ENCODE measurements at places on chromosomes 16 and 17.

- peak; percentile 1 for DNase-seq
Measured at GRCh38 chr16:49599704-49600103, 226.1 kb downstream of the C16orf78 start.

DNA sequence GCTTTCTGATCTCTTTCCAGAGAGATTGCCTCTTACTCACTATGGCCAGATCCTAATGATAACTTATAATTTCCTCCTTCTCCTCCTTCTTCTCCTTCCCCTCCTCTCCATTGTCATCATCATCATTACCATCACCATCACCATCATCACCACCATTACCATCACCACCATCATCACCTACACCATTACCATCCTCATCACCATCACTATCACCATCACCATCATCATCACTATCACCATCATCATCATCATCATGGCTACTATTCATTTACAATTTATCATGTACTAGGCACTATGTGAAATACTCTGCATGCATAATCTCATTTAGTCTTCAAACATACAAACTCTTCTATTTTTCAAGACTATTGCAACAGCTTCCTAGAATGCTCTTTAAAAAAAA lies 540.9 kb upstream of the C16orf82 start:
- no peak for DNase-seq

GRCh38 chr17:6456914-6457687 lies 12.8 kb downstream of the PIMREG start:
- peak; percentile 69 for DNase-seq

GRCh38 chr16:9408297-9408878 lies 316.9 kb downstream of the HAPSTR1 start:
- DNase-seq: no peak

DNA sequence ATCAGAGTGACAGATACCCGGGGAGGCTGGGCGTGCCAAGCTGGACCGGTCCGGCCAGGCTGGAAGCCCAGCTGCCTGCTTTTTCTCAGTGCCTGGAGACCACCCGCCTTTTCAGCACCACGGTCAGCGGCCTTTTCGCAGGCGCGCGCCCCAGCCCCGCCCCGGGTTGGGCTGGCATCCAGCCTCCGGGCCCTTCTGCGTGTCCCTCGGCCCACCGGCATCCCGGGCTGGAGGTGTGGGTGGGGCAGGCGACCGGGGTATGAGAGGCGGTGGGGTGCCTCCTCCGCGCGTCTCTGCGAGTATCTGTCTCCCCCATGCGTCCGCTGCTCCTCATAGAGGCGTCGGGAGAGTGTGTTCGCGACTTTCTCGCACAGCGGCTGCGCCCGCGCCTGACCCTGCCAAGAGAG lies 102.5 kb downstream of the MRM1 start:
- DNase-seq: peak; percentile 91

GRCh38 chr17:42277342-42277712 lies 1.1 kb upstream of the STAT5B start:
- no peak for DNase-seq

DNA sequence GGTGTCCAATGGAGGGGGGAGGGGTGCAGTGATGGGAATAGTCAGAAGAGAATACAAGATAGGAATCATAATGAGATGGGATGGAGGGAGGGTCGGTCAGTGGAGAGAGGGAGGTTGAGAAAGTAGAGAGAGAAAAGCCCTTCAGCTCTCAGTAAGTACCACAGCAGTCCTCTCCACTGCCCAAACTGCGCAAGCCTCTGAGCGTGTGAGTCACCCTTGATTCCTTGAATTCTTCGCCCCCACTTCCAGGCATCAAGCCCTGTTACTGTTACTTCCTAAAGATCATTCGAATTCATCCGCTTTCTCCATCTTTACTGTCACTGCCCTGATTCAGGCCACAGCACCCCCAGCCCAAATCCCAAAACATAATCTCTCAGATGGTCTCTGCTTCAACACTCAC lies 2.5 kb downstream of the GUCY2D start:
- DNase-seq: no peak

DNA sequence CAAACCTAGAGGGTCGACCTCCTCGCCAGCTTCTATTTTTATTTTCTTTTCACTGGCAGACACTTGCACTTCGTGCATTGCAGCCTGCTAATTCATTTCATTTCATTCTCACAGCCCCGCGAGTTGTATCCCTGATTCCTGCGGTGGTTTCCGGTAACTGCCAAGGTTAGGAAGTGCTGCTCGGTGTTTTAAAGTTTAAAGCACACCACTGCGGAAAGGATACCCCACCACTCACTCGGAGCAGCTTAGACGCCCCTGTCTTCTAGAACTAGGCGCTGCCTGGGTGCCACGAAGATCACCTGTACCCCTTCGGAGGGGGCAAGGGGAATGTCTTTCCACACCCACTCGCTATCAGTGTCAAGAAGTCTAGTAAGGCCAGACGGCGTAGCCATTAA lies 509 bp downstream of the CNEP1R1 start:
- no peak for DNase-seq

GRCh38 chr16:50532576-50532975 lies 15.6 kb upstream of the NKD1 start:
- DNase-seq: no peak

DNA sequence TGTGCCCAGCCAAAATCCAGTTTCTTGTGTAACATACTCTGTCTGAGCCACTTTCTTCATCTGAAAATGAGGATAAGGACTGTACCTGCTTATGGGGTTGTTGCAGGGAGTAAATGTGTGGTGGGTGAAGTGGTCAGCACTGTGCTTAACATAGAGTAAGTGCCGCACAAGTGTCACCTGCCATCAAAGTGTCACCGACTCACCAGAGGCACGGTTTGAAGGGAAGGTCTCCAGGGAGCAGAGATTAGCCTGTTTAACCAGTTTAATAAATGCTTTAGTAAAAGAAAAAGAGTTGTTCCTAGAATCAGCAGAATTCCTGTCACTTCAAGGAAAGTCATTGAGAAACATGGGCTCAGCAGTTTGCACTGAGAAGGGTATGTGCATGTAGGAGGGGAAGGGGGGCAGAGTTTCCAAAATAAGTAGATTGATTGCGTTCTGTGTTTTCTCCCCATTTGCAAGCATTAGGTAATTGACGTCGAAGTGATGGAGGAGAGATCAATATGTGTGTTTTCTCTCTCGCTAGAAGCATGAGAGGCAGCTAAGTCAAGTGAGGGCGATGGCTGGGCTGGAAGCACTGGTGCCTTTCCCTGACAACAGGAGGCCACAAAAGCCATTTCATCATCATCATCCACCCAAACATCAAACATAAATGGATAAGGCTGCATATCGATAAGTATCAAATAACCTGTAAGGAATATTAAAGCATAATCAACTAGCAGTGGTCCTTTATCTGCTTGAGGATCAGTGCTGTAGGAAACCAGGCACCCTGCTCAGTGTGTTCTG lies 19.1 kb downstream of the FAM20A start:
- DNase-seq: no peak

DNA sequence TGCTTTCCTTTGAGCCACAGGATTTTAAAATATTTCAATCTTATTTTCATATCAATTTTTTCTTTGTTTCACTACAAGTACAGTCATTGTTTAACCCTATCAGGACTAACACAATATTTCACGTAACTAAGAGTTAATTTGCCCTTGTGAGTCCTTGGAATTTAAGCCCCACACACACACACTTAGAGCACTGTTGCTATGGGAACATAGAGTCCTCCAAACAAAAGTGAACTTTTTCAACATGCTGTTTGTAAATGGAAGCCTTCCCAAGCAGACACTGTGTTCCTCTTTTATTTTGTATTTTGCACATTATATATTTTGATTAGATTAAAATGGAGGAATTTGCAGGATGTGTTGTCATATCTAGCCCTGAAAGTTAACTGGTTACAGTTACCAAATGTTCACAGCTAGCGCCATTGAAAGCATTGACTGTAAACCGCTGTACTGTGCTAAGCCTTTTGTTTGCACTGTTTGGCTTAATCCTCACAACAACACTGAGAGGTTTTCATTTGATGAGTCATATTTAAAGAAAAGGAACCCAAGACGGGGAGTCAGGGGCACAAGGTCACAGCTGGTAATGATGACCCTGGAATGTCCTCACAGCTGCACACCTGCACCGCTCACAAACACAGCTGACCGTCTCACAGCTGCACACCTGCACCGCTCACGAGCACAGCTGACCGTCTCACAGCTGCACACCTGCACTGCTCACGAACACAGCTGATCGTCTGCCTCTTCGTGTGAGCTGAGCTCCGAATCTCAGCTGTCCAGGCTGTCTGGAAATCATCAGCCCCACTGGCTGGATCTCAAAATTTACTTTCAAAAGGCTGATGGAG lies 6.3 kb downstream of the HSBP1 start:
- no peak for DNase-seq

- no peak for DNase-seq
Measured at GRCh38 chr17:45406107-45406506, 26.6 kb downstream of the ARHGAP27 start.

GRCh38 chr16:56675685-56676210 lies 6.1 kb downstream of the MT1H start:
- peak; percentile 86 for DNase-seq

- no peak for DNase-seq
Measured at GRCh38 chr16:67407176-67407787, 9.0 kb downstream of the ZDHHC1 start.

DNA sequence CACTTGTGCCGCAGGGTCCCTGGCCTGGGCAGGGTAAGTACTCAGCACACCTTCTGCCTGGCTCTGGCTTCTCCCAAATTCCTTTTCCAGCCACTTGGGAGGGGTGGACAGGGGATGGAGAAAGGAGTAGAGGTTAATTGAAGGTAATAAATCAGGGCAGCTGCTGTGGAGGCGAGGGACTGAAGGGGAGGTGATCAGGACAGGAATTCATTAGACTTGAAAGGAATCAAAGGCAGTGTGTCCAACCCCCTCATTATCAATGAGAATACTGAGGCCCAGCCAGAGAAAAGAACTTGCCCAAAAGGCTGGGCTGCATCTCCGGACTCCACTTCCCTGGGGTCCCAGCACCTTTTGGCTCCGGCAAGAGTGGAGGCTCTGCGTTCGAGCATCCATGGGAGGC lies 2.4 kb downstream of the SOST start:
- DNase-seq: no peak

GRCh38 chr17:34502426-34502825 lies 77.0 kb upstream of the TMEM132E start:
- DNase-seq: no peak

- DNase-seq: no peak
Measured at GRCh38 chr16:56825826-56826225, 39.2 kb upstream of the SLC12A3 start.

DNA sequence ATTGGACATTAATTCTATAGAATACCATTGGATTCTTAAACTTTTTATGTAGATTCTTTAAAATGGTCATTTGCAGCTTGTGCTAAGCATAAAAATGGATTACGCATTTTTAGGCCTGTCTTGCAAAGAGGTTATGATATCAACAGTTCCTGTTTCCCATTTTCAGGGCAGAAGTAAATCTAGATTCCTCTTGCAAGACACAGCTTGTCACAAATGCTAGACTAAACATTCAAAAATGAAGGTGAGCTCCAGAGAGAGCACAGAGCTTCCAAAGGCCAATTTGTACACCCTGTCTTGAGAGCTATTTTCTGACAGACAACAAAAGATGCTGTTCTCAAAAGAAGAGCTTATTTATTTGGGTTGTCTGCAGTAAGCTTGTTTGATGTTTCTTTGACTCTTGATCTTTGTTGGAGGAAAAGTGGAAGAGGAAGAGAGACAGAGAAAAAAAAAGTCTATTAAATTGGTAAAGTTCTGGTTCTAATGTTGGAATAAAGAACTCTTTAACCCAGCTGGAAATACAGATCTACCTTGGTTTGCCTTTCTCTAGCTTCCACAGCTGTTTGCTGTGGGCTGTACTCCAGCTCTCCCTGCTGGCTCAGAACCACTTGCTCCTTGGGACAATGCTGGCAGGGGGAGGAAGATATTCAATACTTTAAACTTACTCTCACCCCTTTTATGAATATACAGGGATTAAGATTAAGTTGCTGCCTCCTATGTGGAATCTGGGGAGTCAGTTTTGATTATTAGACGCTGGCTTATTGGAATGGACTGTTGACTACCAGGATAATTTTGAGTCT lies 651.8 kb downstream of the CDH11 start:
- DNase-seq: no peak

GRCh38 chr16:20647736-20648135 lies 49.7 kb downstream of the ACSM1 start:
- DNase-seq: no peak

DNA sequence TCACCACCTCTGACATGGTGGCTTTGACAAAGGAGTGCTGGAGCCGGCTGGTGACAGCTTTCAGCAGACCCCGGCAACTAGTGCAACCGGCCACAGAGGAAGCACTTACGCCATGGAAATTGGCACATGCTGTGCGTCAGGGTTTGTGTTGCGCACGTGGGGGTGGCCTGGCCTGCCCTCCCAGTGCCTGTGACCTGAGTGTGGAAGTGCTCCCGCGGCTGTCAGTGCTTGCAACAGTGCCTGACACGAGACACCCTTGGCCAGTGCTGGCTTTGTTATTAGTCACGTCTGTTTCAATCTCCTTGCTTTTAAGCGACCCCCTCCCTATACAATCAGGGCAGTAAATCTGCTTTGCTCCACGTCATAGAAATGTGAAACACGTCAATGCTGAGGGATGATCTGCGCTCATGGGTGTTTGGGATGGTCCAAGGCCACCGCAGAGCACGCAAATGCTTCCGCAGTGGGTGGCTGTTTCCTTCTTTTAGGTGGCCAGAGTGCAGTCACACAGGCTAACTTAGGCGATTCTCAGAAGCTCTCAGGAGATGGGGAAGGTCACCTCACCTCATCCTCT lies 64.3 kb downstream of the PGS1 start:
- DNase-seq: no peak

DNA sequence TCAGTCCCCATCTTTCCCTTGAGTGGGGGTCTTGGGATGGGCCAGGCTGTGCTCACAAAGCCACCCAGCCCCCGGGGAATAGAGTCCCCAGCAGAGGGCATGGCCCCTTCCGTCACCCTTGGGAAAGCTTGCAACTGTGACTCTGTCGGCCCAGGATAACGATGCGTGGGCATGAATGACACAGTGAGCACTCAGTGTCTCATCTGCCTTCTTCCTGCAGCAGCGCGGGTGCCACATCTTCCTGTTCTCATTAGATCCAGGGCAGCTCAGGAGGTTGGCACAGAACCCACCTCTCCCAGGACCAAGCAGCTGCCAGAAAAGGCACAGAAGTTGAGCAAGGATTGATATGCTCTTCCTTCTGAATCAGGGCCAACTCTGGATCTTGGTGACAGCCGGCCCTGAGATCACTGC lies 84.7 kb downstream of the MRC2 start:
- DNase-seq: peak; percentile 24

GRCh38 chr16:57023541-57024249 lies 34.3 kb downstream of the NLRC5 start:
- DNase-seq: no peak

- DNase-seq: no peak
Measured at GRCh38 chr16:17336530-17336900, 134.2 kb downstream of the XYLT1 start.

DNA sequence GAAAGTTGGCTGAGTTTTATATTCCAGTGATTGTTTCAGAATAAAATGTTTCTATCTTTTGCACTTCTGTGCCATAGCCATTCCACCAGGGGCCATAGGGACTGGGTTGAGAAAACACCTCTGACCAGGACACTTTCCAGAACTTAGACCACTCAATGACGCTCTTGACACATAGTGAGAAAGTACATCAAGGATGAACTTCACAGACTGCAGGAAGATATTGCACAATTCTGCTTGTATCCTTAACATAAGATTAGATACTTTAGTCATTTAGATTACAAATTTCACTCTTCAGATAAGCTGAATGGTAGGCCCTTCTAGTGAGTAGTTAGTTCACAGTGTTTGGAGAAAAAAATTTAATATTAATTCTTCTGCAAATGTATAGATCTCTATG lies 13.0 kb upstream of the MPHOSPH6 start:
- no peak for DNase-seq

GRCh38 chr16:54201200-54201599 lies 85.4 kb downstream of the IRX3 start:
- no peak for DNase-seq

- DNase-seq: no peak
Measured at GRCh38 chr17:82263641-82264040, 9.9 kb downstream of the CSNK1D start.
